ENCODE measurements at places on chromosomes 7 and 10.
A peak's percentile ranks its signal among the peaks of the same experiment; 100 is the strongest.

- DNase-seq: no peak
Observed at GRCh38 chr10:114940735-114941134, 2.7 kb downstream of the TRUB1 start.

DNA sequence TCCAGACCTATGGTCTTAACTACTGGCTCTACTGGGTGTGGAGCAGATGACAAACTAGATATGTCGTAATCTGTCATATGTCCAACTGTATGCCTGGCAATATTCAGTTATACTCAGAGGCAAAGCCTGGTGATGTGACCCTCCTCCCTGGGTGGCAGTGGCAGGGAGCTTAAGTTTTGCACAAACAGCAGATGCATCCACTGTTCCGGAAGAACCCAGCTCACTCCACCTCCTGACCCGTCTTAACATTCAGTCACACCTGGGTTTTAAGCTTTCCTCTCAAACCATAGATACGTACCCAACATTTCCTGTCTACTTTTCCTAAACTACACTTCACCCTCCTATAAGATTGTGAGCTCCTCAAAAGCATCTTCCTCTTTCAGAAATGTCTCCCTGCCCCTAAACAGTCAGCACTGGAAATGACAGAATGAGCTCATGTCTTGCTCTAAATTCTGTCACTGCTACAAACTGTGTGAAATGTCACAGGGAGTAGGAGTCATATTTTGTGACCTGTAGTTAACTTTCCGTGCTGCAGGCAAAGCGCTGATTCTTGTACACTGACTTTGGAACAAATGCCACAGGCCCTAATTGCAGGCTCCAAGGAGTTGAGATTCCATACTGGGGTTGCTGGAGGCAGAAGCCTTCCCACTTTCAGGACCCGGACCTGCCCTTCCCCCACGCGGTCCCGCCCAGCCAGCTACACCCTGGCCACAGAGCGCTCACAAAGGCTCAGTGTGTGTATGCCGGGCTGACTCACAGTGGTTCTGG is 23.9 kb downstream of the SCD start:
- peak; percentile 77 for DNase-seq

DNA sequence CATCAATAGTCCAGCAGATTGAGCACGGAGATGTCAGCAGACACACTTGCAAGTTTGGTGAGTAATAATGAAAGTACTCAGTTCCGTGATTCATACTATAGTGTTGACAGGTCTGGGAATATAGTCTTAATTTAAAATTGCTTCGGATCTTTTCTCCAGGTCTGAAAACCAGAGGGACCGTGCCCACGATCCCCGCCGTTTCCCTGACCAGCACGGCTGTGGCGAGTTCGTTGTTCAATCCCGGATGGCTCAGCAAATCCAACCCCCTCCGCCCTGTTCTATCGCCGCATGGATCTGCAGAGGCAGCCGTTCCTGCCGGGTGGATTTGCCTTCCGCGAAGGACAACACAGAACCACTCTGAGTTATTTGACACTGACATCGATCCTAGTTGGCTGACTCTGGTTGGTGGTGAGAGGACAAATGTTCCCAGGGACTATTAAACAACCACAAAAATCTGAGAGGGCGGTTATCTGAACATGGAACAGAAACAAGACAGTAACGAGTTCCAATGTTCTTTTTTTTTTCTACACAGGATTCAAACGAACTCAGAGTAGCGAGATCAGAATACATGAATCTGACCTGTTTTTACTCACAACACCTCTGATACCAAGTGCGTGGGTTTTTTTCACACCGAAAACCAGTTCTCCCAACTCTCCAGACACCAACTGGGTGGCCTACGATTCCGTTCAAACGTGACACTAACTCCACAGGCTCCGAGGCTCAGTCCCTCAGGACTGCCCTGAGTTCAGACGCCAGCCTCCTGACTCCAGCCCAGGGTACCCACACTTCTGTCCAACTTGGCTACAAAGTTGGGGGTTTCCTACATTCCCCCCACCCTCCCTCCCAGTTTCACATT is 52.7 kb downstream of the RBM17 start:
- no peak for DNase-seq

GRCh38 chr7:5532536-5533335 is 109.1 kb upstream of the TNRC18 start:
- DNase-seq: no peak

- no peak for DNase-seq
Observed at GRCh38 chr7:87354749-87355148, 9.3 kb downstream of the CROT start.

DNA sequence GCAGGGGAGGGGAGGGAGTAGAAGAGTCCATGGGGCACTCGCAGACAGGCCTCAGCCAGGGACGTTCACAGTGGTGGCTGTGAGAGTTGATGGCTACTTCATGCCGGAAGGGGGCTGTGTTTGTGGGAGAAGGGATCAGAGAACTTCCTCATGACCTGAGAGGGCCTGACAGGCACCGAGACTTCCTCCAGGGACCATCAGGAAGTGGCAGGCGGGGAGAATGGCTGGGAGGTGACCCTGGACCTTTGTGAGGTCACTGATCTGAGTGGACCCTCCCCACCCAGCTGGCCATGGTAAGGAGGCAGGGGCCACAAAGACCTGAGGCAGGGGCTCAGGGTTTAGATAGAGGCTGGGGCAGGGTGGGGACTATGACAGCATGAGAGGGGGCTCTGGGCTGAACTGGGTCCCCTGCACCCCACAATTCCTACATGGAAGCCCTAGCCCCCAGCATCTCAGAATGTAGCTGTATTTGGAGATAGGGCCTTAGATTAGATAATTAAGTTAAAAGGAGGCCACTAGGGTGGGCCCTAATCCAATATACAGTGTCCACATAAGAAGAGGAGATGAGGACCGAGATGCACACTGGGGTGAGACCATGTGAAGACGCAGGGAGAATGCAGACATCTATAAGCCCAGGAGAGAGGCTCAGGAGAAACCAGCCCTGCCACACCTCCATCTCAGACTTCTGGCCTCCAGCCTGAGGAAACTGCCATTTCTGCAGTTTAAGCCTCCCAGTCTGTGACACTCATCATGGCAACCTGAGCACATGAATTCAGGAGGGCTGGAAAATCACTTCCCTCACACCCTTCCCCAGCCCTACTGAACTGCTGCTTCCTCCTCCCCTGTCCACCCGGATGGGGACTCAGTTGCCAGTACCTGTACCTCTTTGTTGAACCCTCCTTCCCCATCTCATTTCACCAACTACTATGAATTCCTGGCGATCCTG is 273.9 kb upstream of the ZNF32 start:
- DNase-seq: no peak

GRCh38 chr10:82361256-82361655 is 486.3 kb downstream of the NRG3 start:
- no peak for DNase-seq

DNA sequence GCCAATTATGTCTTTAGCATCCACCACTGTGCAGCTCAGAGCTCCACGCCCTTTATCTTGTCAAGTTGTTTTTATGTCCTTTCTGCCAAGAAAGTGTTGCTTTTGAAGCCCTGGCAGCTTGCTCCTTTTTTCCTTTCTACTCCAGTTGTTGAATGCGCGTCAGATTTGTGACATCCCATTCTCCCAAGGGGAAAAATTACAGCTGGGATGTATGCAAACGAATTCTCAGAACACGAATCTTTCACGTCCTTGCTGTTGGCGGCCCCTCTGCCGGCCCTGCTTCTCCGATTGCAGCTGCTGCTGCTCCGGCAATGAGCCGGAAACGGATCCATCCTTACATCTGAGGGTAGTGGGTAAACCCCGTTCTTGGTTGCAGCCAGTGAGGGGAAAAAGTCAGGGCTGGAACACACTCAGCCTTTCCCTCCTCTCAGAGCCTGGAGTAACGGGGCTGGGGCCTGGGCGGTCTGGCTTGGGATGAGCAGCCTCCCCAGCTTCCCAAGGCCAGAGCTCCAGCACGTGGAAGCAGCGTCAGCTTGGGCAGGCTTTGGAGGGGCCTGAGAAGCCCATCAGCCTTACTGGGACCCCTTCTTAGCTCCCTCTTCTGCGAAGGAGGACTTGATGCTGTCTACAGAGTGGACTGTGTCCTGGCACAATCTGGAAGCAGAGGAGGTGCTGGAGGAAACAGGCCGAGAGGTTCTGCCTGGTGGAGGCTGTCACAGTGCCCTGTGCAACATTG is 79.0 kb upstream of the CHST15 start:
- DNase-seq: no peak

GRCh38 chr10:13722747-13723653 is 136.2 kb downstream of the PRPF18 start:
- no peak for DNase-seq

DNA sequence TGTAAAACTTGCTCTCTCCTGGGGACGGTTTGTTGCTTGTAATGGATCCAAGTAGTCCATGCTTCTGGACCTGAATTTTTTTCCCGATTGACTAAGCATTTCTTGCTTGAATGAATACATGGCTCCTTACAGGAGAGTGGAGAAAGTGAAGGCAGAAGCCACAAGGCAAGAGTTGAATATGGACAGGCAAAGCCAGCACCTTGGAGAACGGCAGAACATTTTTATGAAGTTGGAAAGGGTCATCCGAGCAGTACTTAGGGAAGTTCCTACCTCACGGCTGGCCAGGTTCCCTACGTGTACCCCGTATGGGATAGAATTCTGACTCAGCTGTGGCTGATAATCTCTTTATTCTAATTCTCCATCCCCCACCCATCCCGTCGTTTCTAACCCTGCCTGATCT is 50.6 kb upstream of the MGAM2 start:
- DNase-seq: no peak

DNA sequence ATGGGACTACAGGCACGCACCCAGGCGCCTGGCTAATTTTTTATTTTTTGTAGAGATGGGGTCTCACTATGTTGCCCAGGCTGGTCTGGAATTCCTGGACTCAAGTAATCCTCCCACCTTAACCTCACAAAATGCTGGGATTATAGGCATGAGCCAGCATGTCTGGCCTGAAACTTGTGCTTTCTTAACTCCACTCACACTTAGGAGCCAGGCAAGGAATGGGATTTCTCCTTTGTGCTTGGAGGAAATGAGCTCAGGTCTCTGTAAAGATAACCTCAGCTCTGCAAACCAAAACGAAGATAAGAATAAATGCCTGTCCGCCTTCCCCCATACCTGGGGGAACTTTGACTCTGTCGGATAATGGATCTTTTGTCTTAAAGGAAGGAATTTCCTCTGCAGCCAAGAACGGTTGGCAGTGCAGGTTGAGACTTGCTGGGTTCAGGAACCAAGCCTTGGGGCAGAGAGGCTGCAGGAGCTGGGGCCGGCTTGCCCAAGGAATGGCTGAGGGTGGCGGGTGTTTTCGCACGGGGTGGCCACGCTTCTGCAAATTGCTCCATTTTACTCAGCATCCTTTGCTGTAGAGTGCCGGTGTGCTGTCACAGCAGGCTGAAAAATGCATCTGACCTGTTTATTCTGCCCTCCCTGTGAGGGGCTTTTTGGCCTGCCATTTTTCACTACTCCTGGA is 174.2 kb downstream of the KIAA1217 start:
- no peak for DNase-seq

DNA sequence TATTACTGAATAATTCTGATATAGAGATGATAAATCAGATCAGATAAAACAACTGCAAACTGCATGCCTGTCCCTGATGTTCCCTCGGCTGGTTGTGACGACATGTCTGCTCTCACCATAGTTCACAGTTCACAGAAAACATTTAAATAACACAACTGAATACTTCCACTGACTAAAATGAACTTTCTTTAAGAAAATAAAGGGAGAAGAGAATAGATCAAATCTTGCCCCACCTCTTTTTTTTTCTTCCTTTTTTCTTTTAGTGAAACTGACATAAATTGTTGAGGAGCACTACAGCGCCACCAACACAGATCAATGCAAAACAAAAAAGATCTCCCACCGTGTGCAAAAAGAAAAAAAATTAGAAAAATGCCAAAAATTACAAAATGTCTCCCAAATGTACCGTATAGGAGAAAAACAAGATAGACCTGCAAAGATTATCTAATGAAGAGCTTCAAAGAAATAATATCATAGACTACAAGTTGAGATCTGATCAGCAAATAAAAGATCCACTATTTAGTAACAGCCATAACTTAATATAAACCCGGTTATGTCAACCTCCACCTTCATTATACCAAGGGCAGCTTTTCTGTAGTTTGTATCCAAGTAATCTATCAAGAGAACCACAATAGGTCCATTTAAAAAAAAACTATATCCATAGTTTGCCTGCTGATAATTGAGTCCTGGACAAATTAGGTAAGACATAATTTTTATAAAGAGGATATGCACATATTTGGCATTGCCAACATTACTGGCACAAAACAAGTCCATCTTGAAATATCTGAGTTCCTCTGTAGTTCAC is 30.7 kb upstream of the EPC1 start:
- DNase-seq: no peak

GRCh38 chr10:14873090-14873760 is 5.4 kb upstream of the SUV39H2 start:
- DNase-seq: peak; percentile 19

GRCh38 chr7:111763221-111763801 is 201.0 kb upstream of the IMMP2L start:
- DNase-seq: peak; percentile 15

DNA sequence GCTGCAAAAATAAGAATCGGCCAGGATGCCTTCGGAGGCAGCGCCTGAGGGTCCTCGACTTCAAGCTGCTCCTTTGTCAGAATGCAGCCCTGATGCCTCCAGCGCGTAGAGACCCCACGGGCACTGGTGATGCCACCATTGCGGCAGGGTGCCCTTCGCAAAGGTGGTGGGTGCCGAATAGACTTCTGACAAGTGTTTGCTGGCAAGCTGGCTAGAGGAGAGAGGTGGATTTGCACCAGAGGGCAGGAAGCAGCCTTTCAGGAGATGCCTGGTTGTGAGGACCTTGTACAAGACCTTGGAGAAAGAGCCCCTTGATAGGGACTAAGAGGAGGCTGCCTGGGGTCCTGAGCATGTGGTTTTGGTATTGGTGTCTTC is 103.2 kb upstream of the PPIF start:
- DNase-seq: no peak

DNA sequence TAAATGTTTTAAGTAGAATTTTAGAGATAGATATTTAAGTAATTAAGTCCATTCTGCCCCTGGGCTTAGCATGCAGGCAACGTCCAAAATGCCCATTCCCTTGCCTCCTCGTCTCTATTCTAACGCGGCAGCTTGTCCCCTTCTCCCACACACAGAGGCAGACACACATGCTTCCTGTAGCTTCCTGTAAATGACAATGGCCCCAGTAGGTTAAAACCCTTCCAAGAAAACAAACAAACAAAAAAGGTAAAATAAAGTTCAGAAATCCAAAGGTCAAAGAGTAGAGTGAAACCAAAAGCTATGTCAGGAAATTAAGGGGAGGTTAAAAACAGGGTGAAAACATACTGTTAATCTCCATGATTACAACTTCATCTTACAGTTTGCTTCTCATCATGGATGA is 857.6 kb downstream of the GATA3 start:
- DNase-seq: no peak

DNA sequence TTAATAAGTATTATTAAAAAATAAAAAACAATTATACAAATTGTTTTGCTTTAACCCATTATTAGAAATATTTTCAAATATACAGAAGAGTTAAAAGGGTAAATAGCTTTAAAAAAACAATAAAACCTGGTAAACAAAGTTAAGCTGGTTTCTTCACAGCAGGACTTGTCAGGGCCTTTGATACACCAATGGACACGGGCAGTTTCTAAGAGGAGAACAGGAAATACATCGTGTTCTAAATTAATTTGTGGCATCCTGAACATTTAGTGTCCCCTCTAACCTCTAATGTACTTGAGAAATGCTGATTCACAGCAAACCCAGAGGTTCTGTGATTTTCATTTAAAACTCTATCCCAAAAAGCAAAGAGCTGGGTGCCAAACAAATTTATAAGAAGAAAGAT is 80.8 kb downstream of the RAB11FIP2 start:
- no peak for DNase-seq

- DNase-seq: no peak
Observed at GRCh38 chr7:150831851-150832250, 20.5 kb upstream of the AOC1 start.

All from H54 (cell line).